ENCODE measurements at places on chromosomes 12 and 14.

GRCh38 chr14:90416720-90417119, 19.9 kb downstream of the CALM1 start:
- no peak for DNase-seq

GRCh38 chr12:118183711-118184110, 47.8 kb downstream of the PEBP1 start:
- no peak for DNase-seq

DNA sequence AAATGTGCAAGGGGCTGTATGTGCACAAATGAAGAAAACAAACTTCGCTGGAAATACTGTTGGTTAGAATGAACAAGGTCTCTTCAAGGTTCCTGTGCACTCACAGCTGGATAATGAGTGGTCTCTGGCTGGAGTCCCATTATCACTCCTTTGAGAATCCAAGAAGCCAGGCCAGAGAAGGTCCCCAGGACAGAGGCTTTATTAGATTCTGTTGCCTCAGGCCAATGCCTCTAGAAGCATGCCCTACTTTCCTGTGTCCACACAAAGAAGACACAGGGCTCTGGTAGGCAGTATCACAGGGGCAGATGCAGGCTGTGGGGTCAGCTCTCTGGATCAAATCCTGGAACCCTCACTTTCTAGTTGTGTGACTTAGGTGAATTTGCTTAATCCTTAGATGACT, 384.7 kb downstream of the GRIN2B start:
- DNase-seq: no peak

GRCh38 chr12:5094551-5094950, 50.9 kb downstream of the KCNA5 start:
- no peak for DNase-seq

DNA sequence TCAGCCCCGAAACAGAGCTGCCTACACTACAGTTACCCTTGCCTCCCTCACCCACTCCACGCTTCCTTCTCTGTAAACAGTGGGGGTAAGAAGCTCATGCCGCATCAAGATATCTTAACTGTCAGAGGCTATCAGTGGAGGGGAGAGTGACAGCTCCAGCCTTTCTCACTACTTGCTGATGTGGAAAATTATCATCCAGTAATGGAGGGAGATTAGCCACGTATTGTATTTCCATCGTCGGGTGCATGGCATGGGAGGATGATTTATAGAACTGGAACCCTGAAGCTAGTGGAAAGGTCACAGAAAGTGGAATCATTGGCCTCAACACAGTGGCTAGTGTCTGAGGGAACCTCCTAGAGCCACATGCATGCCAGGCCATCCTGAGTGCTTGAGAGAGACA, 270.9 kb upstream of the FKBP4 start:
- no peak for DNase-seq

DNA sequence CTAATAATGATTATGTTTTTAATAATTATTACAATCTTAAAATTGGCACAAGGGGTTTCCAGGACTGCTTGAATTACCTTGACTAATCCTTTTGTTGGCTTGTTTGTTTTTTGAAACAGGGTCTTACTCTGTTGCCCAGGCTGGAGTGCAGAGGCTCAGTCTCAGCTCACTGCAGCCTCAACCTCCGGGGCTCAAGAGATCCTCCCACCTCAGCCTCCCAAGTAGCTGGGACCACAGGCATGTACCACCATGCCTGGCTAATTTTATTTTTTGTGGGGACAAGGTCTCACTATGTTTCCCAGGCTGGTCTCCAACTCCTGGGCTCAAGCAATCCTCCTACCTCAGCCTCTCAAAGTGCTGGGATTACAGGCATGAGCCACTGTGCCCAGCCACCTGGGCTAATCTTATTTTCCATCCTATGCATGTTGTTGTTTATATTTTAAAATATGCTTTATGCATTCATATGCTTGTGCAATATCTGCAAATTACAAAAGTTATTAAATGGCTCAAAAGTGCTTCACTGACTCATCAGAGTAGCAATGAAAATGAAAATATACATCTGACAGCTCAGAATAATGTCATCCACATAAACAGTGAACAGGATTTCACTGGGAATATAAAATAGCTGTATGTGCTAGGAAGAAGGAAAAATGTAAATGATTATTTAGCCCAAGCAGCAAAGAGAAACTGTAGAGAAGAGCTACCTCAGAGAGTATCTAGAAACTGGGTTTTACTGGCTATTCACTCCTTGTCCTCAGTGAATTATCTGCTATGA, 24.8 kb upstream of the PLEKHG6 start:
- no peak for DNase-seq

DNA sequence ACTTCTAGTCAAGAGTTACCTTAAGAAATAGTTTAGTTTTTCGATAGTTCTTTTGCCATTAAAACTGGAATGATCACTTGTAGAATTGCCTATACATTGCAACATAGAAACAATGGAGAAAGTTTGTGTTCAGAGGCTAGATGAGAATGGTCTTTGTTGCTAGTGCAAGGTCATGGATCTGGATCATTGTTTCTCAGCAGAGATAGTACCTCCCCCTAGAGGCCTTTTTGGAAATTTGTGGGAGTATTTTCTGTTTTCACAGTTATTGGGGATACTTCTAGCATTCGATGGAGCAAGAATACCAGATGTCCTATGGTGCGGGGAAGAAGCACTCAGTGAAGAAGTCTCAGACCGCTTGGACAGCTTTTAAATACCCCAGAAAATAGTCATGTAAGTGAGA, 138.8 kb upstream of the HMGA2 start:
- DNase-seq: no peak

GRCh38 chr12:22228022-22228875, 106.3 kb downstream of the ST8SIA1 start:
- DNase-seq: no peak

- DNase-seq: no peak
Measured at GRCh38 chr14:65261946-65262345, 150.6 kb upstream of the FUT8 start.

DNA sequence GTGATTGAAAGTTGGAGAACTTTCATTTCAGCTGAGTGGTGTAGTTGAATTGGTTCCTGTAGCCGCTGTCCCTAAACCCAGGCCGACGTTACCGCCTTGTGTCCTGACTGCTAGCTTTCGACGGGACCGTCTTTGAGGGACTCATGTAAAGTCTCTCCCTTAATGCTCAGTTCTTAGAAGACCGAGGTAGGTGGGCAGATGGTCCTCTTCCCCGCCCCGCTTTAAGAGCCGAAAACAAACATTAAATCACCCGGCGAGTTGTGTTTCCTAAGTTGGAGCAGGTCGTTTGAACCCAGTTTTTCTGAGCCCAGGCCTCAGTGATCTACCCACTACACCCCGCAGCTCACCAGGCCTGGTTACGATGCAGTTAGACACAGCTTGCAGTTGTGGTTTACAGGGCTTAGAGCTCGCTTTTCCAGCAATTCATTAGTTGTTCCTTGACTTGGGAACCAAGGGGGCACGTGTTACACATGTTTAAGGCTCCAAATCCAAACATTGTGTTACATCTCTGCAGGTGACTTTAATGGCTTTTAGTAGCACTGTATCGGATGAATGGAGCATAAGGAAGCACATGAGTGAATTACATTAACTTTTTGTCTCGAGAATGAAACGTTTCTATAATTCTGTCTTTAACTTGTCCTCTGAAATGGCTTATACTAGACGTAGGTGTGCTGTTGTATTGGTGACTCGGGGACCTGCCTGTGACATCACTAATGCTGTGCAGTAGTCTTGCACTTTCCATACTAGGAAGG, 790 bp downstream of the NEDD1 start:
- DNase-seq: no peak

DNA sequence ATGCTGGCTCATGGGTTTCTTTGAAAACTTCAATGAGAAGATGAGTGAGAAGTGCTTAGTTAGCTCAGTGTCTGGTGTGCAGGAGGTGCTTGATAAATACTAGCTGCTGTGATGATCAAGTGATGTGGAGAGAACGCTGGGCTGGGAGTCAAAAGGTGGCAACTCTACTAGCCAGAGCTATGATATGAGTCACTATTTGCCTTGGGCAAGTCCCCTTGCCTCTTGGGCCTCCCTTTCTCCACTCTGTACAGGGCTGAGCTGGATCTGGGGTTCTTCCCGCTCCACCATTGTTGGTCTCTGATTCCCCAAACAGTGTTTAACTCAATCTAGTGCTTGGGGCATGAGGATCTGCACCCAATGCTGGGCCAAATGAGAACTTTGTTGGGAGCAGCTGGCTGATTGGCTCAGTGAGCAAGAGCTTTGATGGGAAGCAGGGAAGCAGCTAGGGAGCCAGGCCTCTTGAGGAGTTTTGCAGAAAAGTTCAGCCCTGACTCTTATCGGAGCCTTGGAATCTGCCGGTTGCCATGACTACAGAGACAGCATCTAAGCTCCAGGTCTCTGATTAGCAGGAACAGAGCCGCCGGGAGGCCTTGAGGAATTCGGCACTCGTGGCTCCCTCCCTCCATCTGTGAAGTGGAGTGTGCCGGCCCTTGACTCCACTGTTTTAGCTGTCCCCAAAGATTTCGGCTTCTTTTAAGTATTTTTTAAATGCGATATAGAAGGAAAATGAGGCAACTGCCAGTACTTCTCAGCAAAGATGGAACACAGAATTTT, 82.1 kb upstream of the HSPB8 start:
- DNase-seq: no peak

DNA sequence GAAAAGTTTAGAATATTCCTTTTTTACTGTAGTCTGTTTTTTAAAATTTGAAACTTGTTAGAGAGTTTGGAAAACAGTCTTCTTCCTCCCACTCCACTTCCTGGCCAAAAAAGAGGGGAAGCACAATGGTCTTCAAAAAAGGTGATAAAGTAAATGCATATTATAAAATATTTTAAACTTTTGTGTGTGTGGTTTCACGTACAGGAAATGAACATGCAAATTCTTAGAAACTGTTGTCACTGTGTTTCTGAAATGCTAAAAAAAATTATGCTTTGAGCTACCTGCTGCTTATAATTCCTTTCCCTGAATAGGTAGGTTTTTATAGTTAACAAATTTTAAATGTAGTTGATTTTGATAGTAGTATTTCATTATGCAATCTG, 2.9 kb downstream of the FGFR1OP2 start:
- no peak for DNase-seq

DNA sequence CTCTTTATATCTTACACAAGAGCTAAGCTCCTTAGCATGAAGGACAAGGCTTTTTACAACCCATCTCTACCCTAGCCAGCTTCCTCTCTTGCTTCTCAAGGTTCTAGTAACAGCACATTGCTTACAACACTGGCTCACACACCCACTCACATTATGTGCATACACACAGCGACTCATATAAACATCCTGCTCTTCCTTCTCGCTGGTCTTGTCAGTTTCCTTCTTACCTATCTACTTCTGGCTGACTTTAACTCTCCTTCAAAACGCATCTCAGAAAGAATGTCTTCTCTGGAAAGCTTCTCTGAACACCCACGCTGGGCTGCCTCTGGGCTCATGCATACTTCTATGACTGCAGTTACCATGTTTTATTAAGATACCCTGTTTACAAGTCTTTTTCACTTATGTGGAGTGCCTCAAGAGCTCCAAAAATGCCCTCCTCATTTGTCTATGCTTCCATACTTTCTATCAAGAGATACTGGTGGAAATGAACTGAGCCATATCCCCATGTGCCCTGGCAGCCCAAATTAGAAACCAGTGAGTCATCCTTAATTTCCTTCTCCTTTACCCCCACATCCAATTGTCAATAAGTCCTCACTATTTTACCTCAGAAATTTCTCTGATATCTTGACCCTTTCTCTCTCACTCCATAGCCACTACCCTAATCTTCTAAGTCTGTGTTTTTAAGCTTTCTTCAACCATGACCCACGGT, 126.9 kb upstream of the KRAS start:
- no peak for DNase-seq

DNA sequence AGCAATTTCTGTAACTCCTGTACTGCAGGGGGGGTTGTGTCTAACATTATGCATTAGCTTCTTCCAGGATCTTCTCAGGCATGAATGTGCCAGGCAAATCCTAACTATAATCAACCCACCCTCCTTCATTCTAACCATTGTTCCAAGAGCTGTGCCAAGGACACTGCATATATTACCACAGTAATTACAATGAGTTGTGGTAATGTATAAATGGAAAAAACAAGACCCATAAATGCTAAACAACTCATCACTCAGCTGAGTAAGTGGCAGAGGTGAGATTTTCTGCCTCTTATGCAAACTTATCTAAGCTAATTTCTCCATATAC, 80.6 kb downstream of the PRKD1 start:
- no peak for DNase-seq

- DNase-seq: no peak
Measured at GRCh38 chr12:38053113-38053512, 263.5 kb upstream of the ALG10B start.

DNA sequence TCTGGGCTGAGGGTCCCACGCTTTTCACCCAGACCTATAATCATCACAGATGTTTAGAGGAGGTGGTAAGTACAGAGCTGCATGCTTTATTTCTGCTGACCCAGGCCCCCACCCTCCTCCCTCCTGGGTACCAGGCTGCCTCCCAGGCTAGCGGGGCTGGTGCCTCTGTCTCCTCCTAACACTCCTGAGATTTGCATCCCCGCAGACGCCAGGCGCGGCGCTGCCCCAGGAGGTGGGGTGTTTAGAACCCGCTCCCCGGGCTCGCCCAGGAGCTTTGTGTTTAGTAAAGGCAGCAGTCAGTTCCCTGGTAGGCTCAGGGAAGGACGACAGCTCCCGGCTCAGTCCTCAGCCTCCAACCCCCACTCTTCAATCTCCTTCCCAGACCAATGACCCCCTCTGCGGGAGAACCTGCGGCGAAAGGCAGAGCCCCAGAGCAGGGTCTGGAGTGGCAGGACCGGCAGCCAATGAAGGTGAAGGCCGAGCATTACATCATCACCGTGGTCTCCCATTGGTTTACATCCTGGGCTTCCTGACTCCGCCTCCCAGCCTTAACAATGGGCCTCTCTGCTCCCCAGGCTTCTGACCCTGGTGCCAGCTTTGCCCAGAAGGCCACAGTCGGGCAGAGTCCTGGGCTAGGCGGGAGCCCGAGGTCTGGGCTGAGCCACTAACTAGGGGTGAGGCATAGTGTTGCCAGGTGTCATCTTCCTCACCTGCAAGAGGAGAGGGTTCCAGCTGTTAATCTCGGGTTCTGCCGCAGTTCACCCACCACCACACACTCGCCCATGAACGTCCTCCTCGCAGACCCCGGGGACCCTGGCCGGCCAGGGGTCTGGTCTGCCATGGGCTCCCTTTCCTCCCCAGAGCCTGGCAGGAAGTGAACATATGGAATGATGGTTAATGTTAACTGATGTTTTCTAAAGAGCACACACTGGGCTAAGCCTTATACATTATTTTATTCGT, 57.5 kb downstream of the CALM1 start:
- DNase-seq: no peak

DNA sequence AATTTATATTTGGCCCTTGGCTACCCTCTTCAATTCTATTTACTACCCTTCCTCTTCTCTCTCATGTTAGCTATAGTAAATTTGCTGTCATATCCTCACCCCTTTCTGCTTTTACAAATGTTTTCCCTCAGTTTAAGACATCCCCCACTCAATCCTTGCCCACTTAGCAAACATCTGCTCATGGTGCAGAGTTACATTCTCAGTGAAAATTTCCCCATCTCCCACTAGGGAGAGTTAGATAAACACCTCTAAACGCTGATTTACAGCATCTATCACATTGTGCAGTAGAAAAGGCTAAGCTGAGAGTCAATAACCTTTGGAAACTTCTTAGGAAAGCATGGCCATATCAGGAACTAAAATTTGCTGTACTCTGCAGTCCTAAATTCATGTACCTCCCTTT, 69.0 kb downstream of the DENND5B start:
- no peak for DNase-seq
